ENCODE measurements at places on chromosomes 1 and 21.

GRCh38 chr1:42332877-42333276 lies 2.2 kb downstream of the FOXJ3 start:
- DNase-seq: no peak

GRCh38 chr1:61753998-61754508 lies 11.8 kb downstream of the PATJ start:
- no peak for DNase-seq

GRCh38 chr1:219837274-219837993 lies 90.9 kb downstream of the SLC30A10 start:
- DNase-seq: no peak

- DNase-seq: no peak
Observed at GRCh38 chr1:201176940-201177339, 13.7 kb upstream of the IGFN1 start.

Measured in caudate nucleus (tissue), 63 donors.